ENCODE measurements at places on chromosomes 4 and X. TPM values are rescaled to one million over a fixed set of nuclear protein-coding genes. Genes with fewer than 3 reads are reported as not detected.

Gene GPR173
- polyA plus RNA-seq: 9.2 TPM

- no peaks in the 10 kb centered on the region for H3K27me3 ChIP-seq
- no peak overlapping the region for H3K27ac ChIP-seq
- H3K36me3 ChIP-seq: no peaks in the 10 kb centered on the region
Observed at GRCh38 chrX:100208076-100208475, 202.0 kb downstream of the PCDH19 start.

- no peak for DNase-seq
- no peaks in the 10 kb centered on the region for H3K36me3 ChIP-seq
- H3K27me3 ChIP-seq: no peaks in the 10 kb centered on the region
- H3K4me1 ChIP-seq: no peaks in the 10 kb centered on the region
Observed at GRCh38 chrX:119181491-119181890, 53.9 kb upstream of the KIAA1210 start.

- H3K27me3 ChIP-seq: no peaks in the 10 kb centered on the region
- no peak overlapping the region for H3K4me3 ChIP-seq
- peaks cover 19% of the 10 kb centered on the region for H3K4me1 ChIP-seq
- H3K36me3 ChIP-seq: no peaks in the 10 kb centered on the region
Observed at GRCh38 chrX:10529344-10529743, 91.0 kb downstream of the MID1 start.

Measured in endothelial cell of umbilical vein (primary cell).